ENCODE measurements at places on chromosomes 6 and 20.

- peak; percentile 44 for DNase-seq
These were observed 577 bp downstream of the LSM14B start for GRCh38 chr20:62122654-62123449.

DNA sequence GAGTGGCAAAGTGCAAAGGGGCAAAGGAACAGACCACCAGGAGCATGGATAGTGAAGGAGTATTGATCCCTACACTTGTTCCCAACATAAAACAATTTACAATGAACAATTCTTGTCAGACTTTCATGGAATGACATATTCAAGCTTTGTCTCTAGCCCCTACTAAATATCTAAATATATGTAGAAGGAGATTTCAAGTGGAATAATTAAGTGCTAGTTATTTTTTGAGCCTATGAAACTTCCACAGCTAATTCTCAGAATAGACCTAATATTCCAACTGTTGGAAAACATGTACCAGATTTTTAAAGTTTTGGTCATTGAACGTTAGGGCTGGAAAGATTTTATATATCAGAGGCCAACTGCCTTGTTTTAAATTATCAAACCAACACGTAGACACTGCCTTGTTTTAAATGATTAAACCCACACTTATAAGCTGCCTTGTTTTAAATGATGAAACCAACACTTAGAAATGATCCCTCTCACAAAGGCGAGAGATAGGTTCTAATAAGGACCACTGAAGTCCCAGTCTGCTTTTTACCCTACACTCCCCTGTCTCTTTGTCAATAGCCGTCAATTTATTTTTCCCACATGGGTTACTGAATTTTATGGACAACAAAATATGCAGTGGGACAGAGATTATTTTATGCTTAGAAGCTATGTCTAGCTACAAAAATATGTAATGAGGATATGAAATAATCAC, 62.1 kb downstream of the RNF182 start:
- no peak for DNase-seq

GRCh38 chr20:54190217-54190616, 16.4 kb upstream of the CYP24A1 start:
- peak; percentile 39 for DNase-seq

DNA sequence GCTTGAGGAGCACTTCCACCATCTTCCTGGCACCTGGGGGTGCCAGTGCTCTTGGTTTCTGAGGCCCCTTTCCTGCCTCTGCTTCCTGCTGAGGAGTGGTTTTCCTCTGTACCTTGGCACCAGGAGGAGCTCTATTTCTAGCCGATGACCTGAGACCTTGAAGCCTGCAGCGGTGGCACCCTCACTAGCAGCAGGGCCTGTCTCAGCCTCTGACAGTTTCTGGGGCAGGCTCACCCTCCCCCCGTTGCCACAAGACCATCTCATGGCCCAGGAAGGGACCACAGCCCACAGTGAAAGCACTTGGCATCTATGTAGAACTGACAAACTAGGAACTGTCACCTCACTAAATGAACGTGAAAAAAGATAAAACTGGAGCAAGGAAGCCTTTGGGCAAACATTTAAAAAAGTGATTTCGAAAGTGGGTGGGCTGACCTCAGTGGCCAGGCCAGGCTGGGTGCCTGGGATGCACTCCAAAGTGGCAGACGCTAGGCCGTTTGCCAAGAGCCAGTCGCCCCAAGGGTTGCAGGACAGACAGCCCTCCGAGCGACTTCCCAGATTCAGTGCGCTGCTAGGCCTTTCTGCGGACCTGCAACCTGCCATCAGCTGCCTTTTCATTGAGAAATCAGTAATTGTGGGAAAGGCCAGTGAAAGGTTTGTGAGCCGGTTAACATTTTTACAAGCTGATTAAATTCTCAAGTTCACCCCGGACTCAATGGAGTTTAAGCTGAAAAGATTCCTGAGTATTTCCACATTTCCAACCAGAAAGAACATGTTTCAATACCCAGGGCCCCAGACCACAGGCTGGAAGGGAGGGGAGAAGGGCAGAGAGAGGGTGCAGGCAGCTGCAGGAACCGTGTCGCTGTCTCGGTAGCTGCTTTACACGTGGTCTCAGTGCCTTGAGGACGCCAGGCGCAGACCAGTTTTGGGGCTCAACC, 303.7 kb downstream of the ESR1 start:
- peak; percentile 86 for DNase-seq

GRCh38 chr20:24963672-24964505, 14.8 kb downstream of the CST7 start:
- DNase-seq = no peak

DNA sequence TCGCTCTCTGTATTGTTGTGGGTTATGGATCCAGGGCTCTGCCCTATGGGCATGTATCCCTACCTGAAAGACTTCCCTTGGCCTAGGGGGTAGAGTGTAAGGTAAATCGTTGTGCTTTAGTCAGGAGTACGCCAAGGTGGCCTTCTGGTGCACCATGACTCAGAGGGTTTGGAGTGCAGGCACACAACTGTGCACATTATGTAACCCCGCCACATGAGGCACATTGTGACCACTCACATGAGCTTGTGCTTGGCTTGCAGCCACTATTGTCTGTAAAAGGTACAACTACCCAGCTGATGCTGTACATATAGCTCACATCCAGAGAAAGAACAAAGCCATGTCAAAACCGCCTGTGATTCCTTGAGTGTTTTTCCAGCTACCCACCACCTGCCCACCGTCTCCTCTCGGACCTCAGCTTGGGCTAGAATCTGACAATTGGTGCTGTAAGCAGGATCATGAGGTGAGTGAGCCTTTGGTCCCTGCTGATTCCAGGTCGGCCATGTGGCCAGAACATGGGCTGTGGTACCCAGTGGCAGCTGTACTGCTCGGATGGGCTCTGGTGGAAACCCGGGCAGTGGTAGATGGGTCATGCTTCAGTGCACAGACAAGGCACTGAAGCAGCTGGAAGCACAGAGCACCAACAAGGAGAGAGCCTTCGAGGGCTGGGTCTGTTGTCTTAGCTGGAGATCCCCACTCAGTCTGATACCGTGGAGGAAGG, 33.8 kb downstream of the HDDC2 start:
- no peak for DNase-seq

- no peak for DNase-seq
These were observed 21.6 kb downstream of the DUSP22 start for GRCh38 chr6:313917-314316.

GRCh38 chr6:69957985-69958559, 91.7 kb downstream of the COL19A1 start:
- no peak for DNase-seq

DNA sequence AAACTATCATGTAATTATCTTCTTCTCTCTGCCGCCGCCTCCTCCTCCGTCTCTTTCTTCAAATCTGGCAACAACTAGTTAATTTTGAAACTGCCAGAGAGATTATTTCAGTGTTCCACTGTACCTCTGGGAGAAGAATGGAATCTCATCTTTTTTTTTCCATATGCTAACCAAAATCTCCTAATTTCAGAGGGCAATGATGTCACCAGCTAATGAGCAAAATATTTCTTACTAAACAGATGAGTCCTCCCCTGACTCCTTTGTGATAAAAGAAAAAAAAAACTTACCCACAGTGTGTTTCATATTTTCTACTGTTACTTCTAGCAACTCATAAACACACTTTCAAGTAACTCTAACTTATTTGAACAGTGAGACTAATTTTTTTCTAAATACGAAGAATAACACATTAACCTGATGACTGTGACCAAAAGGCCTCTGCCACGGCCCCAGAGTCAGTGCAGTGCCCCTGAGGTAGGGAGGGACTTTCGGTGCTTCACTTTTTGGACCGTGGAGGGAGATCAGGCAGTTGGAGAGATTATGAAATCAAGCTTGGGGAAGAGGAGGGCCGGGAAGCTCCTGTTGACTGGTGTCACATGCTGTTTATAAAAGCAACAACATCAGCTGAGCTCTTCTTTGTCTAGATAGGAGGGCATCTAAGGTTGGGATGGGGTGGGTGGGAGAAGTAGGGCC, 159.6 kb downstream of the SASH1 start:
- DNase-seq = peak; percentile 75

DNA sequence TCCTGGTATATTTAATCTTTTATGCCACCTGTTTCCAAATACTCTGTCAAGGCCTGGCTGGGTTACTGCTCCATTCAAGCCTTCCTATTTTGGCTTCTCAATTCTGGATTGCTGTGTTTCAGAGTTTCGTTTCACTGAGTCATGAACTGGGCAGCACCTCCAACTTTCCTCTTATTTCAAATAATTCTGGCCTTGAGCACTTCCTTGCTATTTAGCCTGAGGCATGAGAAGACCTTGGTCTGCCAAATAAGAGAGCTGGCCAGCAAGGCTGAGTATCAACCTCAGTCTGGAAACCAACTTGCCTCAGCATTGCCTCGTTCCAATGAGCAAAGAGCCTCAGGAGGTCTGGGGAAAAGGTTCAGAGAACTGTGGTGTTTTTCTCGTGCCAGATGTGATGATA, 66.6 kb downstream of the TNFAIP3 start:
- DNase-seq = peak; percentile 93

GRCh38 chr6:62390401-62390800, 104.4 kb upstream of the KHDRBS2 start:
- no peak for DNase-seq

GRCh38 chr6:20640181-20640580, 105.9 kb downstream of the CDKAL1 start:
- no peak for DNase-seq

DNA sequence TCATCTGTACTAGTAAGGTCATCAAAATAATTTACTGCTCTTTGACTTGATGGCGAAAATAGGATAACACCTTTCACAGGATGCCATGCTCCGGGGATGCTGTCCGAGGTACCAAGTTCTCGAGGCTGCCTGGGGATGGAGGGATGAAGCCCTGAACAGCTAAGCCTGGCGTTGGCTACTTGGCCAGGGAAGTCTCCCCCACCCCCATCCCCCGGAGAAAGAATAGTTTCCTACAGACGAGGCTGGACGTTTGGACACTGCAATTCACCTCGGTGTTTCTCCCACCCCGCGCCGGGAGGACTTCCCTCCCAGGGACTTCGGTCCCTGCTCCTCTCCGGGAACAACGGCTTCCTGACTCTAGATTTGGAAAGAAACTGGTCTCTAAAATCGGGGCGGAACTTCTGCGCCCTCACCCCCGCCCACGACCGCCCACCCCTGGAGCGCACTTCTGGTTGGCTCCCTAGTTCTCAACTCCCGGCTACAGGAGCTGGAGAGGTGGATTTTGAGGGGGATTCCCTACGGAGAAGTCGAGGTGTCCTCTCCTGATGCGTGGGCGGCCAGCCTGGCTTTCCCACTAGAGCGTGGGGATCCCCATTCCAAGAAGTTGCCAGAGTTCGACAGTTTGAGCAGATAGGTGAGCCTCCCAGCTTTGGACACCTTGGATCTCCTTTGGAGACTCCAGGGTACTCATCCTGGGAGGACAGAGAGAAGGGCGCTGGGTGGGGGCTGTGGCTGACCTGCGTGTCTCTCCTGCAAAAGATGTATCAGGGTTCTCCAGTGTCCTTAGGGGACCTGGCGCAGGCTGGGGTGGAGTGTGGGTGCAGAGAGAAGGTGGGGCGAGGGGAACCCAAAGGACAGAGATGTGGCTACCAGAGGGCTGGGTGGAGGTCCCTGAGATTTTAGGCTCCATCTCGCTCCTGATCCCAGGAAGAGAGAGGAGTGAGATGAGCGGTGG, 1.1 kb downstream of the PCSK2 start:
- peak; percentile 5 for DNase-seq

DNA sequence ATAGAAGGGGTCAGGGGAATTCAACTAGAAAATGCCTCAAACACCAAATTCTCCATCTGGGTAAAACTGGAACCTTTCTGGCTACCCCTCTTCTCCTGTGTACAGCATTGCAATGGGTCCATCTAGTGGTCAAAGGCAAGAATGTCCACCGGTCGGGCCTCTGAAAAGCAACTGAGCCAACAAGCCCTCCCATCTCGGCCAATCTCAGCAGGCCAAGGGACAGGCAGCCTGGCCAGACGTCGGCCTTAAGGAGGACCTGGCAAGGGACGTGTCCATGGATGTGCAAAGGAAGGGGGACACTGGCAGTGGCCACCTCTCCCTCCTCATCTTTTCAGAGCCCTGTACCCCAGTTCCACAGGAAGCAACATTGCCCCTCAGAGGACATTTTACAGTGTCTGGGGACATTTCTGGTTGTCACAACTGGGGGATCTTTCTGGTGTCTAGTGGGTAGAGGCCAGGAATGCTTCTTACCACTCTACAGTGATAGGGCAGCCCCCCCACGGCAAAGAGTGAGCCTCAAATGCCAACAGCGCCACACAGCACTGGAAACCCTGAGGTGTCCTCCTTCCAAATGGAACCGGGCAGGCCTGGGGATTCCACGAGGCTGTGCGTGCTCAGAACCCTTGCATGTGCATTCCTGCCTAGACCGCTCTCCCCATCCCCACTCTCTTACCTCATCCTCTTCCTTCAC, 99.8 kb upstream of the FOXA2 start:
- DNase-seq = peak; percentile 63

- DNase-seq = no peak
These were observed 21.6 kb upstream of the MCM3 start for GRCh38 chr6:52305948-52306767.

DNA sequence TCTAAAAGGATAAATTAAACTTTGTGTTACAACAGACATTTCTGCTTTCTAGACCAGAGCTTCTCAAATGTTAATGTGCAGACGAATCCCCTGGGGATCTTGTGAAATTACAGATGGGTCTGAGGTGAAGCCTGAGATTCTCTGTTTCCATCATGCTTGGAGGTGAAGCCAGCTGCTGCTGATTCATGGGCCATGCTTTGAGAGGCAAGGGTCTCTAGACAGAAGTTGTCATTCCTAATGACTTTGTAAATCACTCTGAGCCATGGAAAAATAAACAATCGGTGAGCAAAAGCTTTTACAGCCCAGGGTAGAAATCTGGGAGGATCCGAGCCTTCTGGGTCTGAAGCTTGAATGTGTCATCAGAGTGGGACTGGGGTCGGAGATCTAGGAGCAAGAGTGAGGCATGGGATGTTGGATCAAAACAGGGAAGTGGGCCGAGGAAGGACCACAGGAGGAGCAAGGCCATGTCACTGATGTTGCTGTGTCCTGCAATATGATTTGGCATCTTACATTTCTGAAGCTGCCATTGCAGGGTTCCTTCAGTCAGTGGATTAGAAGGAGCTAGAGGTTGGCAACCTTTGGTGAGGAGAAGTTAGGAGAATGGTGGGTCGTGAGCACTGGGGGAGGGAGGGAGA, 77.3 kb downstream of the TRMT11 start:
- peak; percentile 60 for DNase-seq

GRCh38 chr6:39755231-39755630, 30.0 kb upstream of the KIF6 start:
- DNase-seq = peak; percentile 20

DNA sequence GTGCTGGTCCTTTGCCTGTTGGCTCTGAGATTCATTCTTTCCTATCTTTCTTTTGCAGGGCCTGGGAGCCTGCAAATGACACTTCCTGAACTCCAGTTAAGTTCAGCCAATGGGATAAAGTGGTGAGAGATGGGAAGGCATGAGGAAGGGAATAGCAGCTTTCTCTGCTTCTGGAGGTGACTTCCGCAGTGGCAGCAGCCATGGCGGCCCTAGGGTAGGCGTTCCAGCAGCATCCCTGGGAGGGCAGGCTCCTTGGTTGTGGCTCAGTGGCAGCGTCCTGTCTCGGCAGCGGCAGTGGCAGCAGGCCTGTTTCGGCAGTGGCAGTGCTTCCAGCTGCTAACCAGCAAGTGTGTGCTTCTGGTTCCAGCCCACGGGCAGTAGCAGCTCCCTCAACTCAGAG, 7.3 kb upstream of the MDFI start:
- DNase-seq = no peak

- DNase-seq = peak; percentile 22
These were observed 309.3 kb downstream of the HDGFL1 start for GRCh38 chr6:22878706-22879105.

- no peak for DNase-seq
These were observed 47.5 kb downstream of the PHIP start for GRCh38 chr6:79030511-79030910.
